Tongue (tissue), 3 donors: ENCODE measurements at places on chromosomes 11 and 22.

- DNase-seq: no peak
Measured at GRCh38 chr11:71076525-71077304, 175.7 kb downstream of the SHANK2 start.

DNA sequence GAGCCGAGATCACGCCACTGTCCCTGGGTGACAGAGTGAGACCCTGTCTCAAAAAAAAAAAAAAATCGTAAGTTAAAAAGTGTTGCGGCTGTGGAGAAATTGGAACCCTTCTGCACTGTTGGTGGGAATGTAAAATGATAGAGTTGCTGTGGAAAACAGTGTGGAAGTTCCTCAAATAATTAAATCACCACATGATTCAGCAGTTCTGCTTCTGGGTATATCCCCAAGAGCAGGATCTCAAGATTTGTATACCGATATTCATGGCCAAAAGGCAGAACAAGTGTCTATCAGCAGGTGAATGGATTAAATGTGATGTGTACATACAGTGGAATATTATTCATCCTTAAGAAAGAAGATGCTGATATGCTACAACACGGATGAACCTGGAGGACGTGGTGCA lies 3.8 kb downstream of the SELENOO start:
- no peak for DNase-seq

DNA sequence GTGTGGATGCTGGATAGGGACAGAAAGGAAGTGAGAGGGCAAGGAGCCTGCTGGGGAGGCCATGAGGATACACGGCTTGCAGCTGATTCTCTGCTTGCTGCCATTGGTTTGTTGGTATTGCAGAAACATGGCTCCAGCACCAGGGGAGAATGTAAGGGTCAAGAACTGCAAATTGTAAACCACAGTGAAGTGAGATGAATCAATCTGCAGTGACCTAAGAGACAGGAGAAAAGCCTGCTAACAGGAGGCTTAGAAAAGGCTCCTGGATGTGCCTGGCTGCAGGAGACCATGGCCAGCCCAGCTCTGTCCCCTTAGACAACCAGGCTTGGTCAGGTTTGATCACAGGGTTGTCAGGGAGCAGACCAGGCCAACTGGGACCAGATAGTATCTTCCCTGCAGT lies 233.7 kb upstream of the CADM1 start:
- no peak for DNase-seq

DNA sequence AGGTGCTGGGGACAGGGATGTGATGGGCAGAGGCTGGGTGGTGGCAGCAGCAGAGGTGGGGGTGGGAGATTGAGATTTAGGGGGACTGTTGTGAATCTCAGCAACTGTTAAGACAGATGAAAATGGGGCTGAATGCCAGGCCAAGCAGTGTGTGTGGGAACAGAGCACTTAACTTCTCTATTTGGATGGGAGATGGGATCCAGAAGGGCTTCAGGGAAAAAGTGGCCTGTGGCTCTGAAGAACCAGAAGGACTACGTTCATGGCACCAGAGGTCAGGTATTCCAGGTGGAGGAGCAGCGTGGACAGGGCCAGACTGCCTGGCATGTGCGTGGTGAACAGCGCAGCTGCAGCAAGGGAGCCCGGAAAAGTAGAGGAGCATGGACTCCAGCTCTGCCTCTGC lies 82.6 kb upstream of the SYT13 start:
- no peak for DNase-seq

DNA sequence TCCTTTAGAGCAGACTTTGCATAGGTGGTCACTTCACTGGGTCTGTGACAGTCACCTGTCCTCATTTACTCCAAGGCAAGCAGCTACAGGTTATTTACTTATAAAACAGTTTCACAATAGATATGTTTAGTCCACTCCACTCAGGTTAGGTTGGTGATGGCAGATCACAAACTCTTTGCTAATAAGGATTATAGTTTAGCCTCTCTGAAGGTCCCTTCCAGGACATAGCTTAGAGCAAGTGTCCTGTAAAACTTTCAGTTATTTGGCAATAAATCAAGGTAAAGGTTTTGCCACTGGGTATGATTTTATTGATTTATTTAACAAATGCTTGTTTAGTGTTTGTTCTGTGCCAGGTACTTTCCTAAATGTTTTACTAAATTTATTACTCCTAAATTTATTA lies 8.8 kb downstream of the OR6Q1 start:
- DNase-seq: no peak

GRCh38 chr11:115682101-115682500 lies 177.9 kb upstream of the CADM1 start:
- DNase-seq: no peak

DNA sequence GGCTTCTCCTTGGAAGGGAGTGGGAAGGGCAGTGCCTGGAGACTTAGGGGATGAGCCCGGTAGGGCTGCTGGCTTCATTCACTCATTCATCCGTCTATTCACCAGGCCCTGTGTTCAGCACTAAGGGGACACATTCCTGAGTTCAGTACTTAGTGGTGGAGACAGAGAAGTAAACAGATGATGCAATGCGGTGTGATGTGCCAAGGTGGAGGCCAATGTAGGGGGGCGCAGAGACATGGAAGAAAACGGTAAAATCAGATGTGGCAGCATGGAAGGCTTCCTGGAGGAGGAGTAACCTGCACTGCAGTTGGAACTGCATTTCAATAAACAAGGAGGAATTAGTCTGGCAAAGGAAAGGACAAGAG lies 21.3 kb downstream of the GRIK4 start:
- DNase-seq: peak; percentile 45

DNA sequence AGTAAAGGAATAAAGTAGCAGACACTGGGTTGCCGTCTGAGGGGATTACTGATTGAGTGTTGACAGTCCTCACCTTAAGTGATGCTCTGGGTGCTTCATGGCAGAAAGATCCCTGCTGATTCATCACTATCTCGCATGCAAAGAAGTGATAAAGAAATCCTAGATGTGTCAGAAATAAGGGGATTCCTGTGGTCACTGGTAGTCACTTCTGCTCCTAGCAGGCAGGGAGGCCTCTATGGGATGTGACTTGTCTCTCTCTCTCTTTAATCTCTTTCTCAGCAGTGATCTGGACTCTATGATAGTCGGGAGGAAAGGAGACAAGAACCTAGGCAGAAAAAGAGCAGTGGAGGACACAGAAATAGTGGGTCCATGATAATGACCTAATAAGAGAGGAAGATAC lies 30.9 kb upstream of the OR56A1 start:
- DNase-seq: no peak

DNA sequence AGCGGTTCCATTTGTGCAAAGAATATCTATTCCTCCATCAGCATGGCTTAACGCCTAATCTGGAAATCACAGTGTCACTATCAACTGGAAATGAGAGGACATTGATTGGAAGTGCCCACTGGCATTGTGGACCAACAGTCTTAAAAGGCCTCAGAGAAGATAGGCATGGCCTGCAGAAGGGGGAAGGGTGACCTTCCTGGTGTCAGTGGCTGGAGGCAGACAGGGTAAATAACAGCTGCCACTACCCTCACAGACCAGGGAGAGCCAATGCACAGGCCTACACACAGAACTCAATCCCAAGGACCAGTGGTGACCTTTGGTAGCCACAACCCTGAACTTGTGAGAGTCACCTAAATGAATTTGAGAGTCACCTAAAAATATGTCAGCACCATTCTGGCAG lies 36.0 kb downstream of the DDIAS start:
- no peak for DNase-seq

- no peak for DNase-seq
Measured at GRCh38 chr11:65320386-65321075, 5.9 kb downstream of the CDC42EP2 start.

DNA sequence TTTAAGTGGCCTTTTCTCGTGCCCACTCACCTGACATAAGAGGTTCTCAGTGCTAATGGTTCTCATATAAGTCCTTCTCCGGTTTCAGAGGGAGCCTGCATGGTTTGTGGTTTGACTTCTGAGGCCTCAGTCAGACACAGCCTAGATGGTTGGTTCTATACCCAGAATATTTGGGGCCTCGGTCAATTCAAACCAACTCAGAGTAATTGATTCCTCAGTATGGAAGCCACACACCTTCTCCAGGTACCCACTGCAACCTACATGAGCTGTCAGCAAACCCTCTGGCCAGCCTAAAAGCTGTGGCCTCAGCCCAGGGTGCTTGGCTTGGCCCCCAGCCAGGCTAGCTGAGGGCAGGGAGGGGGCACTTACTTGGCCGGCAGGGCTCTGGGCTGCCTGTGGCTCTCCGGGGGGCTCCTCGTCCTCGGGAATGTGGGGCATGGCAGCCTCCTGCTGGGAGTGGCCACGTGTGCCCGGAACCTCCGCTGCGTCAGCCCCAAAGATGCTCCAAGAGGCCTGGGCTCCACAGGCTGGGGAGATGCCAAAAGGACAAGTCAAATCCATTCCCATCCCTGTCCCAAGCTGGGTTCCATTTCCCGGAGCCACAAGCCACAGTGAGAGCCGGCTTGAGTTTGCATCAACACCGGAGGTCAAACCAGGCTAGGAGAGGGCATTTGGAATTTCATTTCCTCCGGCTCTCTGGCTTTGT lies 41.7 kb downstream of the IRAG1 start:
- DNase-seq: no peak

DNA sequence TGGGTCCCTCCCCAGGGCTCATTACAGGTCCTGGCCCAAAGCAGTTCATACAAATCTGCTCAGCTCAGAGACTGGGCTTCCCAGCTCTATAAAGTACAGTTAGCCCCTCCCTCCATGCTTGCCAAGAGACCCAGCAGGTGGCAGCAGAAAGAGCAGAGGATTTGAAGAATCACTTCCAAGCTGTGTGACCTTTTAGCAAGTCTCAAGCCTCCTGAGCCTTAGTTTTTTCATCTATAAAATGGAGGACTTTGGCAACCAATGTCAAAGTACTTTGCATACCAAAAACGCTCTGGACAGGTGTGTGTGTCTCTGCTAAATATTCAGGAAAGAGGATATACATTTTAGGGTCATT lies 26.6 kb downstream of the RELT start:
- no peak for DNase-seq

- no peak for DNase-seq
Measured at GRCh38 chr11:68893282-68893681, 10.3 kb downstream of the MRPL21 start.

- DNase-seq: no peak
Measured at GRCh38 chr11:68275721-68276507, 4.1 kb upstream of the C11orf24 start.

- DNase-seq: no peak
Measured at GRCh38 chr11:69030301-69030700, 17.3 kb upstream of the MRGPRF start.

GRCh38 chr22:43477966-43478365 lies 66.2 kb downstream of the MPPED1 start:
- no peak for DNase-seq

GRCh38 chr11:62201376-62201775 lies 7.1 kb upstream of the SCGB2A1 start:
- DNase-seq: no peak

- no peak for DNase-seq
Measured at GRCh38 chr11:61716478-61717285, 35.8 kb upstream of the MYRF start.

DNA sequence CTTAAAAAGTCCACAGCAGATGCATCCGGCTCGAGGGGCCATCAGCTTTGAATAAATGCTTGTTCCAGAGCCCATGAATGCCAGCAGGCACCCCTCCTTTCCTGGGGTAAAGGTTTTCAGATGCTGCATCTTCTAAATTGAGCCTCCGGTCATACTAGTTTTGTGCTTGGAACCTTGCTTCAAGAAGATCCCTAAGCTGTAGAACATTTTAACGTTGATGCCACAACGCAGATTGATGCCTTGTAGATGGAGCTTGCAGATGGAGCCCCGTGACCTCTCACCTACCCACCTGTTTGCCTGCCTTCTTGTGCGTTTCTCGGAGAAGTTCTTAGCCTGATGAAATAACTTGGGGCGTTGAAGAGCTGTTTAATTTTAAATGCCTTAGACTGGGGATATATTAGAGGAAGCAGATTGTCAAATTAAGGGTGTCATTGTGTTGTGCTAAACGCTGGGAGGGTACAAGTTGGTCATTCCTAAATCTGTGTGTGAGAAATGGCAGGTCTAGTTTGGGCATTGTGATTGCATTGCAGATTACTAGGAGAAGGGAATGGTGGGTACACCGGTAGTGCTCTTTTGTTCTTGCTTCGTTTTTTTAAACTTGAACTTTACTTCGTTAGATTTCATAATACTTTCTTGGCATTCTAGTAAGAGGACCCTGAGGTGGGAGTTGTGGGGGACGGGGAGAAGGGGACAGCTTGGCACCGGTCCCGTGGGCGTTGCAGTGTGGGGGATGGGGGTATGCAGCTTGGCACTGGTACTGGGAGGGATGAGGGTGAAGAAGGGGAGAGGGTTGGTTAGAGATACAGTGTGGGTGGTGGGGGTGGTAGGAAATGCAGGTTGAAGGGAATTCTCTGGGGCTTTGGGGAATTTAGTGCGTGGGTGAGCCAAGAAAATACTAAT lies 1.9 kb downstream of the NEAT1 start:
- no peak for DNase-seq

DNA sequence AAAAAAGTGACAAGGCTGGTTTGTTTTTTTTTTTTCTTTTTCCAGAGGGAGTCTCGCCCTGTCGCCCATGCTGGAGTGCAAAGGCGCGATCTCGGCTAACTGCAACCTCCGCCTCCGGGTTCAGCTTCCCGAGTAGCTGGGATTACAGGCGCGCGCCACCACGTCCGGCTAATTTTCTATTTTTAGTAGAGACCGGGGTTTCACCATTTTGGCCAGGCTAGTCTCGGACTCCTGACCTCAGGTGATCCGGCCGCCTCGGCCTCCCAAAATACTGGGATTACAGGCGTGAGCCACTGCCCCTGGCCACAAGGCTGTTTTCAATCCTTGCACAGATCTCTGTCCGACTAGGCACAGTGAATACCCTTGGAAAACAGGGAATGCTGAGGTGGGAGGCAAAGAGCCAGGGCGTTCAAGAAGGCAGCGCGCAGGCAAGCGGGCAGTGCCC lies 566 bp downstream of the ATP6V1E1 start:
- no peak for DNase-seq

GRCh38 chr22:46942799-46943785 lies 180.6 kb downstream of the TBC1D22A start:
- no peak for DNase-seq

DNA sequence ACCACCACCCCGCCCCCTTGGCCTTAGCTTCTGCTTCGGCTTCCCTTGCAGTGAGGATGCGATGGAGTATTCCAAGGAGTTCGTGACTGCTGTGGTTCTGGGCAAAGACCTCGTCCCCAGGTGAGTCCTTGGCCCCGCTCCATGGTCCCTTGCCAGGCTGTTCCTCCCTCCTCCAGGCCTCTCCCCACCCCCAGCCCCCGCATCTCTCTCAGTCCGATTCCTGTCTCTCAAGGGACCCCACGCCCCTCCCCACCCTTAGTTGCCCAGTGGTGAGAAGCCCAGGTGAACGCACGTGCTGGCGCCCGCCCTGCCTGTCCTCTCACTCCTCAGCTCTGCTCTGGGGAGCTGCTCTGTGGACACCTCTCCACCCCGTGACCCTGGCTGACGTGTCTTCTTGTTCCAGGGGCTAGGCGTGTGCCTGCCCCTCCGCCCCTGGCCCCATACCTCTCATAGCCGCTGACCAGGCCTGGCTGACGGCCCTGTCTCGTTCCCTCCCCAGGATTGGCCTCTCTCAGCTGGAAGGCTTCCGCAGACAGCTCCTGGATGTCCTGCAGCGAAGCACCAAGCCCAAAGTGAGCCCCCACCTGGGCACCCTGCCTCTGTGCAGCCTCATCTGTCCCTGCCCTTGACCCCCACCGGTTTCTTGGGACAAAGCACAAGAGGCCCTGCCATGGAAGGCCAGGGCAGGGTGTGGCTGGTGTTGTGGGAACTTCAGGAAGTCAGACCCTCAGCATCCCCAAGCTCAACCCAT lies 14.6 kb upstream of the MYRF start:
- DNase-seq: no peak
